ENCODE measurements at places on chromosomes 7 and 10.

DNA sequence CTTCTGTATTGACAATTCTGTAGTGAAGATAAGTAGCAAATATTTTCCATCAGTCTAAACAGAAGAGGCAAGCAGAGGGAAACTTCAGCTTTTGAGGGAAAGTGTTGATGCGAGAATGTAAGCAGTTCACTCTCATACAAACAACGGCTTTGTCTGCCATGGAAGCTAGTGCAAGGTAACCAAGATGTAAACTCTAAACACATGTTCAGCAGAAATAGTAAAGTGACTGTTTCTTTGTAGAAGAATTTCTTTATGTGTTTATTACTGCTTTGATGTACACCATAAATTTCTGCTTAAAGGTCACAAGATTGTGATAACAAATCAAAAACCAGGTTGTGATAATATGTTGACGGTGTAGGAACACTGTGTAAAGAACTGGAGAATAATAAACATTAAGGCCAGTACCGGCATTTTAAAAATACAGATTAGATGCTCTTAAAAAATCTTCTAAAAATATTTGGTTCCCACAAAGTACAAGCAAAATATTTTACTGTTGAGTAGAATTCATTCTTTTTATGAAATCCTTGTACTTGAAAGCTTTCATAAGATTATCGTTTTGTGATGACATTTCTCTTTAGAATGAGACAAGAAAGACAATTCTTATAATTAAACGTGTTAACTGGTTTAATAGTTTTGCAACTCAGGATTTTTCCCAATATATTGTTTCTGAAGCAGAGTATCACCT lies 34.2 kb downstream of the SEMA3C start:
- DNase-seq: no peak

- no peak for DNase-seq
These were observed 590.5 kb downstream of the PARD3 start for GRCh38 chr10:34224639-34225038.

- DNase-seq: no peak
These were observed 42.1 kb downstream of the RBM17 start for GRCh38 chr10:6130848-6131470.

GRCh38 chr7:25858525-25859411 lies 293.2 kb upstream of the NFE2L3 start:
- no peak for DNase-seq
